ENCODE measurements at places on chromosomes 6 and 20.

DNA sequence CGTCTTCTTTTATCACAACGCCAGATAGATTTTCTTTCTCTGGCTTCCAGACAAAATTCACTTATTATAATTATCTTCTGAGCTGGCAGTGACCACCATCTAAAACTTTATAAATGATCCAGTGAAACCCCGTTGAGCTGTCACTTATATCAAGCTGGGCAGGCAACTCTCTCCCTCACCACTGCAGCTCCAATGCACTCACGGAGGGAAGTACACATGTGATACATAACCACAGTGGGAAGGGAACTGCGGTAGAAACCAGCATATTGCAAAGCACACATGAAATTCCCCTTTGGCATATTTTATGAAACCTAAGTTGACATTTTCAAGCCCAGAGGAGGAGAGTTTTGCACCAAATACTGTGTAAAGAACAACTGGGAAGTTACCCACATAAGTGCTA is 536.9 kb downstream of the HACE1 start:
- DNase-seq = no peak

- DNase-seq = no peak
These were observed 695.5 kb upstream of the CHD6 start for GRCh38 chr20:42313704-42314103.

GRCh38 chr6:16471222-16471909 is 233.0 kb downstream of the GMPR start:
- no peak for DNase-seq

- no peak for DNase-seq
These were observed 184.2 kb upstream of the FOXA2 start for GRCh38 chr20:22768266-22769178.

DNA sequence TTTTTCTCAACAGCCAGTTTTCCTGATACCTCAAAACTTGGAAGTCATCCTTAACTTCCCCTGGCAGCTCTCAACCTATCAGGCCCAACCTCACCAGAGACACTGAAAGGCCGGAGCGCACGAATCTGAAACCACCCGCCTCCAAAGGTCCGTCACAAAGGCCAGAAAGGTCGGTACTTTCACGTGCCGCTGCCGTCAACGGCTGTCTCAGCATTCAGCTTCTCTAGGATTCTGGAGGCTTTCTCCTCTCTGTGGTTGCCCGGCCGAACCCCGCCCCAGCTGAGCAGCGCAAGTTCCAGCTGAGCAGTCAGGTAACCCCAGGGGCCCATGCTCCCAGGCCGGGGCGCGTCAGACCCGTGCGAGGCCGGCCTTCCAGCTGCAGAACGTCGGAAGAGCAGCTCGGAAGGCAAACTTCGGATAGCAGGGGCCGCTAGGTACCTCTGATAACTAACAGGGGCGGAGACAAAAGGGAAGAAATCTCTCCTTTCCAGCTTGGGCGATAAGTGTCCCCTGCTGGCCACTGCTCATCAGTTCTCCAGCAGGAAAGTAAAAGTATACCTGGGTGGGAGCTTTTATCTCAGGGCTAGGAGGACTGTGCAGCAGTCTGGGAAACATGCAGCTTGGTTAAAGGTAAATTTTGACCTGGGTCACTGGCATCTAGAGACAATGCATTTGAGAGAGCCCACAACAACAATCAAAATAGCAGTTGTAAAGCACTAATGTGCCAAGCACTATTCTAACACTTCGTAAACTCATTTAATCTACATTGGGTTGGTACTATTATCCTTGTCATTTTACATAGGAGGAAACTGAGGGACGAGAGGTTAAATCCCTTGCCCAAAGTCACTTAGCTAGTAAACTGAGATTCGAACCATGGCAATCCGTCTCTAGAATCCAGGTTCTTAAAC is 16.1 kb downstream of the ZSCAN12 start:
- peak; percentile 65 for DNase-seq

GRCh38 chr6:163355426-163355991 is 59.0 kb upstream of the QKI start:
- DNase-seq = no peak

DNA sequence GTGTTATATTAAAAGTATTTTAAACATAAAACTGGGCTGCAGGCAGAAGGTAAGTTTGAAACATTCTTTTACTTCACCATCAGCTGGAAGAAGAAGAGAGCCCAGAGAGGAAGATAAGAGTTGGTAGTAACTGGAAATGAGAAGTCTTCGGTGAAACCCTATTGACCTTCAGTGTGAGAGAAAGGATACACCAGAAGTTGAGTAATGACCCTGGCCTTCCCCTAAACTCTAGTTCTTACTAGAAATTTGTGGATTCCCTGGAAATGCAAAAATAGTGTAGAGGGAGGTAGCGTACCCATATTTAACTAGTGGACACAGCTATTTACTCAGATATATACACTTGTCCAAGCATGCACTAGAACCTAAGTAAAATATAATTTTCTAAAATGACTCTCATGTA is 8.0 kb upstream of the EPM2A start:
- DNase-seq = no peak

DNA sequence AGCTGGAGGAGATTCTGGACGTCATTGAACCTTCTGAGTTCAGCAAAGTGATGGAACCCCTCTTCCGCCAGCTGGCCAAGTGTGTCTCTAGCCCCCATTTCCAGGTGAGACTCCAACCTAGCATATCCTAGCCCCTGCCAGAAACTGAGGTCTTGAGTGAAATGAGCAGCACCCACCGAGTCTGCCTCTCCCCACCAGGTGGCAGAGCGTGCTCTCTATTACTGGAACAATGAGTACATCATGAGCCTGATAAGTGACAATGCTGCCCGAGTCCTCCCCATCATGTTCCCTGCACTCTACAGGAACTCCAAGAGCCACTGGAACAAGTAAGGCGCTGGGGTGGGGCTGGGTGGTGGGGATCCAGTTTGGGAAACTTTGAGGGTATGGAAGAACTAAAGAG is 4.6 kb downstream of the MEA1 start:
- no peak for DNase-seq

All from AG04450 (cell line).